ENCODE measurements at places on chromosomes 7 and 10.

DNA sequence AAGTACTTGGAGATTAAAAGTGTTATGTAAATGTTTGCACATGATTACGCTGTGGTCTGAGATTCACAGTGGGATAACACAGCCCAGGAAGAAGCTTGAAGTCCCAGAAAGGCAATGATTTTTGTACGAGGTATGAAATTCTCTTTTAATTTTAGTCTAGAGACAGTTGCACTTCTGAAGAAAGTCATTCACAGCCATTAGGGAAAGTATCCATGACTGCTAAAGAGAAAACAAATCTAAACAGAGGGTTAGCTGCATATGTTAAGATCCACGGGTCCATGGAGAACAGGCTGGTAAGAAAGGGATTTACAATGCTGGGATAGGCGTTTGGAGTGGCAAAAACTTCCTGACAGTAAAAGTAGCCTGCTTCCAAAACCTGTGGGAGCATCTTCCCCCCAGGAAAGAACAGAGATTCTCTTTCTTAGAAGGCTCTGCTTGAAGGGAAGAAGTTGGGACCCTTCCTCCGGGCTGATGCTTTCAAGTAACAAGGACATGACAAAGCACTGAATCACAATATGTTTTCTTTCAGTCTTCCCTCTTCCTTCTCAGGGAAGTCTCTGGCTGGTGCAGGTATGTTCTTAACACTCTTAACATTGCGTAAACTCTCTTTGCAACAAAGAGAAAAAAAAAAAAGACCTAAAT, 220.8 kb upstream of the CELF2 start:
- no peak for DNase-seq

DNA sequence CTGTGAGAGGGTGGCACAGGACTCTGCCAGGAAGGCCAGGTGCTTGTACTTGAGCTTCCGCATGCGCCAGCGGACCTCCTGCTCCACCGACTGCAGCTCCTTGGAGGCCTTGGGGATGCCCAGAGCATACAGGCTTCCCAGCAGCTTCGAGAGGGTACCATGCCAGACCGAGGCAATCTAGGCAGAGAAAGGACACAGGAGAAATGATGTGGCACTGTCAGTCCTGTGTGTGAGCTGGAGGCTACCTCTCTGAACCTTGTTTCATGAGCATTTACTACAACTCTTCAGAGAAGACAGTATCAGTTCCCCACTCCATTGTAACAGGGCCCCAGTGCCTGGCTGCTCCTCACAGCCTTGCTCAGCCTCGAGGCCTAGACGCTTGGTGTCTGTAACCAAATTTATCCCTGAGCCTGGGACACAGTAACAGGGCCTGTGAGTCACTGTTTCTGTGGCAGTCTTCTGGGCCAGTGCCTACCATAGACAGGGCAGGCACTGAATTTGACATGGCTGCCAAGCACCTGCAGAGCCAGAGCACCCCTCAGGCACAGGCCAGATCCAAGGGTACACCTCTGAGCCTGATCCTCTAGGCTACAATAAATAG, 5.8 kb downstream of the TBRG4 start:
- no peak for DNase-seq

GRCh38 chr10:7942859-7943258, 111.6 kb upstream of the GATA3 start:
- DNase-seq, result no peak

DNA sequence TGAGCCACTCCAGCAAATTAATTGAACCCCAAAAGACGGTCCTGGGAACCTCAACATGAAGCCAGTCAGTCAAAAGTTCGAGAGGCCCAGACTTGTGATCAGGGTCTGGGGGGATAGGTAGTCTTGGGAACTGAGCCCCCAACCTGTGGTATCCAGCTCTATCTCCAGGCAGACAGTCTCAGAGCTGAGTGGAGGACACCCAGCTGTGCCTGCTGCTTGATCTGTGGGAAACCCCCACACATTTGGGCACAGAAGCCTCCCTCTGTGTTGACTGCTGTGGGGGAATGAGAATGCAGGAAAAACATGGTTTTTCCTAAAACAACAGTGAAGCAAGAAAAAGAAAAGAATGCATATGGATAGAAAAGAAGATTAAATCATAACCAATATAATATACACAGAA, 16.3 kb upstream of the SNX8 start:
- no peak for DNase-seq

- DNase-seq, result no peak
Observed at GRCh38 chr10:89563311-89563710, 27.9 kb upstream of the SLC16A12 start.

GRCh38 chr10:56142092-56142728, 218.8 kb downstream of the ZWINT start:
- DNase-seq, result no peak

GRCh38 chr10:21473541-21473940, 51.9 kb downstream of the SKIDA1 start:
- no peak for DNase-seq

DNA sequence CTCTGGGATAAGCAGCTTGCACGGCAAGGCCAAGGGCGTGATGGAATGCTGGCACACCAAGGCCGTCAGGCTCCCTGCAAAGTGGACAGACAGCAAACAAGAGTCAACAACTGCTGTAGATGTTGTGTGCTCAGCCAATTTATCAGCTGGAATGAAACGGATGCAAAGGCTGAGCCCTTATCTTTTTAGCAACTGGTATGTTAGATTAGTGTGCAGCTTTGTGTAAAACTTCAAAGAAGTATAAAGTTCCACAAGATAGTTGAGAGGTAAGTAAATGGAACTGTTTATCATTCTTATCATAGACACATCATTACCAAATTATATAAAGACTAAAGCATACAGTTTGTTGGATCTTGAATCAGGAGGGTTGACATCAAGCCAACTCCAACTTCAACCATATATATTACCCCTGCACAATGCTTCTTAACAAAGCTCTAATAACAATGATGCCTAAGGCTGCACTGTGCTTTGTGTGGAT, 289.0 kb downstream of the TNS3 start:
- DNase-seq, result no peak

- no peak for DNase-seq
Observed at GRCh38 chr7:47210281-47210854, 371.5 kb downstream of the TNS3 start.

DNA sequence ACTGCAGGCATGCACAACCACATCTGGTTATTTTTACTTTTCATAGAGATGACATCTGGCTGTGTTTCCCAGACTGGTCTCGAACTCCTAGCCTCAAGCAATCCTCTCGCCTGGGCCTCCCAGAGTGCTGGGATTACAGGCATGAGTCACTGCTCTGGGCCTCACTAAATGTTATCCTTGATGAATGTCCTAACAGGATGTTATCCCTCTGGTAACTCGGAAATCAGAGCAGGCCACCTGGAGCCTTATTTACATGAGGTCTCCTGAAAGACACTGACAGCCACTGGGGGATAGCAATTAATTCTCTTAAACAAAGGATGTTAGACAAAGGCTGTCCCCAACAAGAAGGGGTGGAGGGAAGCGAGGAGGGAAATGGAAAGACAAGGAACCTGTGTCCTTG, 4.5 kb upstream of the ZNF438 start:
- no peak for DNase-seq

GRCh38 chr10:106920538-106920937, 244.0 kb downstream of the SORCS1 start:
- no peak for DNase-seq
